Mammary epithelial cell (primary cell): ENCODE measurements at places on chromosomes 5 and 9.

DNA sequence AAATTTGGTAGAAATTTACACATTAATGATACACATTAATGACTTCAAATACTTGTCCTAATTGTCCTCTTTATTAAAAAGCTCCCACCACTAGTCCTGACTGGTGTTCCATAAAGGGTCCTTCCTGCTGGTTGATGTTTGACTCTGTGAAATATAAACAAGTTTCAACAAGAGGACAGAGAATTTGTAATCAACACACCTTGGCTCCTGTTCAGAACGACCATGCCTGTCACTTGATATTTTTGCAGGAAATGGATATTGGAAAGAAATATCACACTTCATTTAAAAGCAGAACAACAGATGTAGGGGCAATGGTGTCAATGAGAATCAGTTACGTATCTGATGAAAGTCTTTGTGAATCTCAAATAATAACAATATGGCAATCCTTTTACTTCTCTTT lies 211.7 kb downstream of the ENC1 start:
- DNase-seq = no peak

GRCh38 chr9:133634081-133634691 lies 2.0 kb upstream of the DBH start:
- no peak for DNase-seq

DNA sequence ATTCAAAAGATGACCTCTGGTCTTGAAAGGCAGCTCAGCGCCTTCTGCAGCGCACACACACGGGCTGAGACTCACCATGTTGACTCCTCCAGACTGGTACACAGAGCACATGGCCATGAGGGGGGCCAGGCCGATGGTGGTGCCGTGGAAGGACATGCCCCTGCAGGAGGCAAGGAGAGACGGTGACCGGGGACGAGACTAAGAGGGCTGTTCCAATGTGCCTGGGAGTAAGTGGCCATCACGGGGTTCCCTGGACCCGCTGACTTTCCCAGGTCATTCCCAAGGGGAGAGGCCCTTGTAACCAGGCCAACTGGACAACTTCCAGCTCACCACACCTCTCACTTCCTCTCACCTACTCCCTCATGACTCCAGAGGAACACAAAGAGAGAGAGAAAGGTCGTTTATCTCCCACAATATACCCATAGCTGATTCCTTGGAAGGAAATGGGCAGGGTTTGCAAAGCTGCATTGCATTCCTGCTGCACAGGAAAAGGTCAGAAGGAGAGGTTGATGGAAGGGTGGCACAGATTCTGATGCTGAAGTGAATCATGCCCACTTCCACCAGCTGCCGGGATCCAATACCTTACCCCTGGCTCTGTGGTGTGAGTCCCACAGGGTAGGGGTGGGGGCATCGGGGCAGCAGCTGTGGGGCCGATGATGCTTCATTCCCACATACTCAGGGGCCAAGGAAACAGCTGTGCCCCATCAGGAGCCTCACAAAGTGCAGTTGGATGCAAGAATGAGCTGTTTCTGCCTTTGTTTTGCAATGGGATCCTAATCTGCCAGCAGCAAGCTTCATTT lies 47.2 kb downstream of the NIPAL4 start:
- peak; percentile 22 for DNase-seq

DNA sequence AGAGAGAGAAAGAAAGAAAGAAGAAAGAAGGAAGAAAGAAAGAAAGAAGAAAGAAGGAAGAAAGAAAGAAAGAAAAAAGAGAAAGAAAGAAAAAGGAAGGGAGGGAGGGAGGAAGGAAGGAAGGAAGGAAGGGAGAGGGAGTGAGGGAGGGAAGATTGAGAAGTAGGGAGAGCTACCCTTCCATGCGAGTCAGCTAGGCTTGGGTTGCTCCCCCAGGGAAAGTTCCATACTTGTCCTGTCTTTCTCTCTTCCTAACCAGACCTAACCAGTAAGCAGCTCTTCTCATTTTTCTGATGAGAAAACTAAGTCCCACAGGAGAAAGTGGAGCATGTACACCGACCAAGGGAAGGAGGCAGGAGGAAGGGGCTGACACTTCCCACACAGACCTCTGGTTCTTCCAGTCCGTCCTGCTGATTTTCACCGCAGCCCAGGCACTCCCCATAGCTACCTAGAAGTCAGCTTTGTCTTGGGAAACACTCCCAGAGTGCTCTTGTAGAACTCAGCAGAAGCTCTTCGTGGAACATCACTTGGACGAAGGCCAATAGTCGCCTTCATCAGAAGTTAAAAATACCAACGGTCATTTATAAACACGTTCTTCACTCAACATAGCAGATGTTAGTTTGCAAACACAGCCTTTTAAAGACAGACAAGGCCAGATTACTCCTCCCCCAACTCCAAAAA lies 29.0 kb upstream of the ENTREP1 start:
- DNase-seq = no peak

DNA sequence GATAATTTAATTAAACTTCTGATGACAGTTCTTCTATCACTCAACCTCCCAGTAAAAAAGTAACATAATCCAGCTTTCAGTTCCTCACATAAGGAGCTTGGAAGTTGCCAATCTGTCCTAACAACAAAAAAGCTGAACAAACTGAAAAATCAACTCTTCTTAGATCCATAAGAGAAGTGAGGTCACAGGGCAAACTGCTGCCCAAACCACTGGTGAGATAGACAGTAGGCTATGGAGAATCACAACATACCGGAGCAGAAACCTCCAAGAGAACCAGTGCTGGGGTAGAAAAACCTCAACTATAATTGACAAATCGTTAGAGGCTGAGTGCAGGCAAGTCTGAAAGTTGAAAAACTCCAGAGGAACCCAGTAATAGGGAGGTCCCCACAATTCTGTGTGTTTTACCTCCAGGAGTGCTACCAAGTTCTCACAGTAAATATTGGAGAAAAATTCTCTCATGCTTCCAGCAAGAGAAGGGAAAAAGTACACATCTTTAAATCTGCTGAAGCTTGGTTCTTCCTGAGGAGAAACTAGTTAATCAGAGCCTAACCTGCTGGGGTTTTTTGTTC lies 300.0 kb downstream of the PDE4D start:
- no peak for DNase-seq

DNA sequence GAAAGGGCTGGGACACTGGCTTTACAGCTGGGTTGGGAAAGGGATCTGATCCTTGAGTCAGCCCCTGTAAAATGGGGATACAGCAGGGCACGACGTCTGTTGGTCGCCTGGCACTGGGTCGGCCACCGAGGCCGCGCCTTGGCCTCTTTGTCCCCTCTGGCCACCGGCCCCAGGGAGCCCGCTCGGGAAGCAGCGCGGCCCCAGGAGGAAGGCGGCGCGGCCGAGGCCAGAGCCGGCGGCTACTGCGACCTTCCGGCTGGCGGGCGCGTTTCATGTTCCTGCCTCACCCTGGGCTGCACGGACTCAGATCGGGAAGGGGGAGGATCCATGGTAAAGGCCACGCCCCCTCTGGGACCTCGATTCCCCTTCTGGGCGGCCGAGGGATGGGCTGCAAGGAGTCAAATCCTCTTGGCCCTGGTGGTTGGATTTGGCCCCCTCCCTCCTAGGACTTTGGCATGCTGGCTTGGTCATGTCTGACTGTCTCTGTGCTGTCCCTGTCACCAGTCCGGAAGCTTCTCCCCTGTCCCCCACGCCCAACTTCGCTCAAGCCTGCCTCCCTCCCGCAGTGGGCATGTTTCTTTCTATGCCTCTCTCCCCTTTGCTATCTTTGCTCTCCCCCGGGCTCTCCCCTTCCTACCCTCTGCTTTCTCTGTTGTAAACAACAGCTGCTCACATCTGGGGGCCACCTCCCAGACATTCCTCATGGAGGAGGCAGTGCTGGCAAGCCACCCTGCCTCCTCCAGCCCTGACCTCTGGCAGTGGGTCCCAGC lies 25.8 kb downstream of the FPGS start:
- no peak for DNase-seq

- DNase-seq = no peak
Observed at GRCh38 chr5:171463862-171464229, 44.4 kb downstream of the FGF18 start.

DNA sequence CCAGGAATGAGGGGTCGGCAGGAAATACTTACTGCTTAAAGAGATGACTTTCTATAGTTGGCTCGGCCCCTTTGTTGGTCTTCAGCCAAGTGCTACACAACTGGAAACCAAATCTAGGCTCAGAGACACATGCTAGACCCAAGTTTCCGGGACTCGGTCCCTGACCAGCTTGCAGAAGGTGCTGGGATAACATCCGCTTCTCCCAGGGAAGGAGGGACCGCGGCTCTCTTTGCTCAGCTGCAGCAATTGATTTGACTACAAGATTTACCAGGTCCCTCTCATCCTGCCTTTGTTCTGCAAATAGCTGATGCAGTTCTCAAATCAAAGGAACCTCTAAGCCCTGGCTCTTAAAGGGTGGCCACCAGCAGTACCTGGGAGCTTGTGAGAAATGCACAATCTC lies 314.7 kb downstream of the MLLT3 start:
- no peak for DNase-seq
